Germinal center (tissue), 1 donor: ENCODE measurements at places on chromosomes 11 and 22.
A peak's percentile ranks its signal among the peaks of the same experiment; 100 is the strongest.

- no peak for DNase-seq
Observed at GRCh38 chr11:130650456-130651030, 202.1 kb downstream of the ADAMTS15 start.

- no peak for DNase-seq
Observed at GRCh38 chr11:489610-490185, 17.3 kb downstream of the RNH1 start.

DNA sequence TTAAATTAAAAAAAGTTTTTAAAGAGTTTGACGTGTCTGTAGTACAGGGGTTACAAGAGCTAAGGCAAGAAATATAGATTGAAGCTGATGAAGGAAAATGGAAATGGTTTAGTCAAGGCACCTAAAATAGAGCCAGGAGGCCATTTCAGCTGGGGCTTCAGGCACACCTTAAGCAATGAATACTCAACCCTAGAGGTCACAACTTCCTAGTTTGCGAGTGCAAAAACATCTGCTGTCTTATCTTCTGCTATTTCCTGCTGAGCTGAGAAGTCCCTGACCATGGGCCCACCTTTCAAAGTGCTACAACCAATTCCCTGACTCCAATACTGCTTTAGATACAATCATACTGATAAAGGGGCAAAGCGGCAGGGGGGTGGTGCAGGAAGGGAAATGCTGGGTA is 87.4 kb downstream of the DLG2 start:
- no peak for DNase-seq

DNA sequence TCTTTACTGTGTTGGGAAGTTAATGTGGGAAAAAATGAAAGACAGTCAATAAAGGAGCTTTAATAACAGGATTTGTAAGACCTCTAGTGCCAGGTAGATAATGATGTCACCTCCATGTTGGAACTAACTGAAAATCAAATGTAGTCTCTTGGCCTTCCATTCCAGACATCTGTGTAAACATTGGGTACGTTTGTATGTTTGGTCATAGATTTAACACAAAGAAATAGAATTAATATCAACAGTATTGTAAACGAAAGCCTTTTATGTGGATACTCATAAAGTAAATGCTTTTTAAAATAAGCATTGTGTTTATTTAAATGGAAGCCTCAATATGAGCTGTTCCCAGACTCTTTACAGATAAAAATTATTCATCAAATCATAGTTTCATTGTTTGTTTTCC is 605.7 kb downstream of the METTL15 start:
- DNase-seq = no peak

DNA sequence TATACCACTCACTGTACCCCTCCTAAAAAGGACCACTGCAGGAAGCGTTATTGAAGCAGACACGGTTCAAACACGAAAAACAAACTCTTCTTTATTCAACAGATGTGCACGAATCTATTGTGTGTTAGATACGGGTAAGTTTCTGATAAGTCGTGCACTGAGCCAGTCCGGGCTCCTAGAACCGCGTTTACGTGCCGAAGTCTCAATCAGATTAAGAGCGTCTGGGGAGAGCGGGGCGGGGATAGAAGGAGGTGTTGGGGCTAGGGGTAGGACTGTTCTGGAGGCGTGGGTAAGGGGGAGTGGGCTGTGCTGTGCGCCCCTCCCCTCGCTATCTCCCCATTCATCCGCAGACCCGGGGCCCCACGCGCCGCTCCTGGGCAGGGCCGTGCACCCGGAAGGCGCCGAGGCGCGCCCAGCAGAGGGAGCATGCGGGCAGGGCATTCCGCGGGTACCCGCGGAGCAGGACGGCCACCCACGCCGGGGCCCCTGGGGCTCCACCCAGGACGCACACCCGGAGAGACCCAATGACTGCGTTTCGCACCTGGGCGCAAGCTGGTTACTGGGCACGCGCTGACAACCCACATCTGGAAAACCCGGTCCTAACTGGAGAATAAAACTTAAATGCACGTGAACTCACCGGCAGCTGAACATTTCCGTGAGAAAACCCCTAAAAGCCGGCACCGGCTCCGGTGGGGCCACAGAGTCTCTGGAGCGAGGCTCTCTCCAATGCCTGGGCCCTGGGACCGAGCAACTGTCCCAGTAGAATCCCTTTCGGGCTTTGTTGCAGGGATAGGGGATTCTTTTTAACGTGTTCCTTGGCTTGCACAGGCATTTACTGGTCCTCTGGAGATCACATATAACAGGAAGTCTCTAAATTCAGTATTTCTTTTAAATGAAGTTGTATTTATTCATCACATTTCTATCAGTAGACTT is 40.6 kb downstream of the WEE1 start:
- DNase-seq = peak; percentile 88

GRCh38 chr11:55572548-55572947 is 620 bp downstream of the OR4C16 start:
- DNase-seq = no peak

DNA sequence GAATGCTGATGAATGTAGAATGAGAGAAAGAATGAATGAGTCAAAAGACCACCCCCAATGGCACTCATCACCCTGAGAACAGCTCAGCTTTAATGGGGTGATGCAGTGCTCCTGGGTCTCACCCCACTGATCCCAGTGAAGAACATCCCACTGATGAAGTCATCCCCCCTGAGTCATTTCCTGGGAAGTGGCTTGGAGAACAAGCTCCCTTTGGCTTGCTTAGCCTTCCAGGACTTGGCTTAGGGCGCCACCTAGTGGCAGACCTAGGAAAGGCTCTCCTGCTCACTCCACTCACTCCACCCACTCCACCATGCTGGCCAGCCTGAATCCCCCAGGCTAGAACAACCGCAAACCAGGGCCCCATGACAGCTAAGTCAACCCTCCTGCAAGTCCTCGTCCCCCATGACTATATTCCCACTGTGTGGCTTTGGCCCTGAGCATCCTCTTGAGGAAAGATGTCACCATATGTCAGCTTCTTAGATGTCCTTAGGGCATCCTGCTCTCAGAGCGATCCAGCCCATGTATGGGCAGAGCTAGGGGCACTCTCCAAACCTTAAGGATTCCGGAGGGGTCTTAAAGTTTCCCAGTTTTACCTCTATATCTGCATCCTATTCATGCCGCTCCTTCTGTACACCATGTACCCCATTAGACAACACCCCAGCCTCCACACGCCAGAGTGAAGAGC is 17.8 kb upstream of the TMPRSS13 start:
- DNase-seq = peak; percentile 79

DNA sequence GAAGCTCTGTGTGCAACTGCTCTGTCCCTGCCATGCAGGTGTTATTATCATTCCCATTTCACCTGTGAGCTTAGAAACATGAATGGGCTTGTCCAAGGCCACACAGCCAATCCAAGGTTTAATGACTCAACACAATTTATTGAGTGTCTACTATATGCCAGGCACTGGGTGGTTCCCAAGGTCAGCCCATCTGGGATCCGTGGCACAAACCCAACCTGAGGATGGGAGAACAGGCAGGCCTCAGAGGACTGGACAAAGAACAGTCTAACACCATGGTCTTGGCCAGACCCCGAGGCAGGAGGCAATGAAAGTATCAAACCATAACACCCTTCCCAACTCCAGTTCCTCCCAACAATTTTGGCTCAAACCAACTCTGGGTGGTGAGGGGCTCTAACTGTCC is 15.7 kb downstream of the SPATA19 start:
- no peak for DNase-seq

DNA sequence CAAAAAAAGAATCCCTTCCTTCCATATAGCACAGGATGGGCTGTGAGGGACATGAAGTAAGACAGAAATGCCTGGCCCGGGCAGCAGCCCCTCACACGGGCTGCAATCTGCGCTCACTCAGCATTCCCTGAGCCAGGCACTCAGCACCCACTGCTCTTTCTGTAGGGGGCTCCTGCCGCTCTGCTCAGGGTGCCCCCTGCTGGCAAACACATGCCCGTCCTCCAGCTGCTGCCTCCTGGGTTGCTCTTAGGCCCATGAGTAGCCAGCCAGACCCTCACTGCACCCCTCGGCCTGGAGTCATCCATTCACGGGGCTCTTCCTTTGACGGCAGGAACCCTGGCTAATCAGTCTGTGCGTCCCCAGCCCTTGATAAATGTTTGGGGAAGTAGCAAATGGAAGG is 6.9 kb downstream of the MCAT start:
- peak; percentile 88 for DNase-seq

- no peak for DNase-seq
Observed at GRCh38 chr11:10542776-10543175, 1.8 kb upstream of the RNF141 start.

DNA sequence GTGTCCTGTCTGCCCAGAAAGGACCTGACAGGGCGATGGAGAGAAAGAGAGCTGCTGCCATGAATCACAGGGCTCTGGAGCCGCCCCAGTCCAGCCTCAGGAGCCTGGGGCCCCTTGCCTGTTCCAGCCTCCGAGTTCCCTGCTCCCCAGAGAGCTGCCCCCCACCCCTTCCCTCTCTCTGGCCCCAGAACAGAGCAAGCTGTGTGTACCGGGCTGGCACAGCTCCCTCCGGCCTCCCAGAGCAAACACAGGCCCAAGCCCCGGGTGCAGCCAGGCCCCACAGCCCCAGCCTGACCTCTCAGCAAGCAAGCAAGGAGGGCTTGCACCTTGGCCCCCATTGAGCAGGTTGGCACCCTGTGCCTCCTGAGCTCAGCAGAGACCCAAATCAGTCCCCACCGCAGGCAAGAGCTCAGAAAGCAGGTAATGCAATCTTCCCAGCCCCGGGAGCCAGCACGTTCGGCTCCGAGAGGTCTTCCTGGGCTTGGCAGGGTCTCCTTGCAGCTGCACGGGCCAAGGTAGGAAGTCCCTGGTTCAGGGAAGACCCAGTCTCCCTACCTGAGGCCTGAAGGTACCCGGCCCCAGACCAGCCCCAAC is 1.4 kb downstream of the PACSIN3 start:
- no peak for DNase-seq

- no peak for DNase-seq
Observed at GRCh38 chr22:46373921-46374662, 38.6 kb downstream of the TRMU start.

DNA sequence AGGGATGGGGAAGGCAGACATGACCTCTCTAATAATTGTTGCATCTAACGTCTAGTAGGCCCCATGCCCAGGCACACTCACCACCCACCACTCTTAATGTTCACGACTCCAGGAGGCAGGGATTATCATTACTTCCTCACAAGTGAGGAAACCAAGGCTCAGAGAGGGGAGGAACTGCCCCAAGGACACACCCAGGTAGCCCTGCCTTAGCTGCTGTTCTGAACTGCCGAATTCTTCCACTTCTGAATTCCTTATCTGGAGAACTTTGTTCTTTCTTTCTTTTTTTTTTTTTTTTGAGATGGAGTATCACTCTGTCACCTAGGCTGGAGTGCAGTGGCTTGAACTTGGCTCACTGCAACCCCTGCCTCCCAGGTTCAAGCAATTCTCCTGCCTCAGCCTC is 16.7 kb downstream of the SLCO2B1 start:
- no peak for DNase-seq

- DNase-seq = no peak
Observed at GRCh38 chr11:99584830-99585229, 564.1 kb downstream of the CNTN5 start.

DNA sequence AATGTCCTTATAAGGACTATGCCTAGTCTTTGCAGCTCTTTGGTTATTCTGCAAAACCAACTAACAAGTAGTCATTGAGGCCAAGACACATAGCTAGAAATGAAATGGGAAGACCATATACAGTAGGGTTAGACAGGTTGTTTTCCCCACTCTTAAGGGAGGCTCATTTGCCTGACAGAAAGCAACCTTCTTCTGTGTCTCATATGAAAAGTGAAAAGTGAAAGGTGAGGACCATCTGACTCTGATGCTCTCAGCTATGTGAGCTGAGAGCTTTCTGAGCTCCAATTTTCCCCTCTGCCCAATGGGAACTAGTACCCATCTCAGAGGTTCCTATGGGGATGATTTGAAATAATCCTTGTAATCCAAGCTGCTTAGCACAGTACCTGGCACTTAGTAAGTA is 142.0 kb upstream of the BDNF start:
- DNase-seq = no peak

DNA sequence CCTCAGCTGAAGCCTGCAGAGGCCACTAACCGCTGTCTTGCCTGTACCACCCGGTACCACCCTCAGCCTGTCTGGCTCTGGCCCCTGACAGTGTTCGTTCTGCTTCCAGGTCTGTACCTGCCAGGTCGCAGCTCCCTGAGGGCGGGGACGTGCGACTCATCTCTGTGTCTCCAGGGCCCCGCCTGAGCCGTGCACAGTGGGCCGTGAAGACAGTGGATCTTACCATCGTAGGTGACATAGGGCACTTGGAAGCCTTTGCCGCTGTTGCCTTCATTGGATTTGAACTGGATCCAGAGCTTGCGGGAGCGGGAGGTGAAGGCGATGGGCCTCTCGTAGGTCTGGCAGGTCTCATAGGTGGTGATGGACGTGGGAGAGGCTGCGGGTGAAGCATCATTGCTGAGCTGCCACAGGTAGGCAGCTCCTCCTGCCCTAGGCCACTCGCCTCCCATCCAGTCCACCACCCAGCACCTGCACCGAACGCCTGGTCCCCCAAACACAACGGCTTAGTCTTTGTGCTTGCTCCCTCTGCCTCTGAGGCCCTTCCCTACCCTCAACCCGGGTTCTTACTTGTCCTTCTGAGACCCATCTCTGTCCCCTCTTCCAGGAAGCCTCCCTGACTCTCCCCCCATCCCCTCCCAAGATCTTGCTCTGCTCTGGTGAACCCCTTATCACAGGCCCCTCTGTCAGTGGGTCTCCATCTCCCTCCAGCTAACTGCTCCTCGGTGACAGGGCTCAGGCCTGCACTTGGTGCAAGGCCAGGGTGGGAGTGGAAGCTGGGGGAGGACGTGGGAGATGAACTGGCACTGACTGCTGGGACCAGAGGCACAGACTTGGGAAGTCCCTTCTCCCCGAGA is 21.1 kb upstream of the TTLL12 start:
- DNase-seq = no peak

DNA sequence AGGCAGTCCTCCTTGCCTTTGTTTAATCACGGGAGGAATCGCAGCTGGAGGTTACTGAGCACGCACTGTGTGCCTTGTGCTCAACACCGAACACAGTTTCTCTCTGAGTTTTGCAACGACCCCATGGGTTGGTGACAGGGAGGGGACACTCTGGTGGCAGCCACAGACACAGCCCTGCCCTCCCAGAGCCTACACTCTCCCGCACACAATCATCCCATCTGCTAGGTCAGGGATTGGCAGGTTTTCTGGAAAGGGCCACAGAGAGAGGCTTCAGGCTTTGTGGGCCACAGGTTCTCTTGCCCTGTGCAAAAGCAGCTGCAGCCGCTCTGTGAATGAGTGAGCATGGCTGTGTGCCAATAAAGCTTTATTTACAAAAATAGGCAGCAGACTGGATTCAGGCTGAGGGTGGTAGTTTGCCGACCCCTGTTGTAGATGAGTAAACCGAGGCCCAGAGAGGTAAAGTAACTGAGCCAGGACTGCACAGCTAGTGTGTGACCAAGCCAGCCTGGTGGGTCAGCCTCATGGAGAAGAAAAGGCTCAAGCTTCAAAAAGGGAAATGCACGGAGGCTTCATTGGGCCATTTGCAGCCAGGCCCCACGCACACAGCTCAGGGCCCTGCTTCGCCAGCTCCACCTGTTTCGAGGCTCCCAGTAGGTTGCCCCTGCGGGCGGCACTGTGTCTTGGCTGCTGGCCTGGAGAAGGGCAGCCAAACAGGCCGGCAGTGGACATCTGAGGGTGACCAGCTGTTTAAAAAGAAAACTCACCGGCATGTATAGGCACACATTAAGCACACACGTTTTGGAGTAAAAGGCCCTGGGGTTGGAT is 16.3 kb downstream of the LTO1 start:
- no peak for DNase-seq
